Trophoblast cell (in vitro differentiated cells and primary cell): ENCODE measurements at places on chromosomes 1 and 21.
A peak's percentile ranks its signal among the peaks of the same experiment; 100 is the strongest.

DNA sequence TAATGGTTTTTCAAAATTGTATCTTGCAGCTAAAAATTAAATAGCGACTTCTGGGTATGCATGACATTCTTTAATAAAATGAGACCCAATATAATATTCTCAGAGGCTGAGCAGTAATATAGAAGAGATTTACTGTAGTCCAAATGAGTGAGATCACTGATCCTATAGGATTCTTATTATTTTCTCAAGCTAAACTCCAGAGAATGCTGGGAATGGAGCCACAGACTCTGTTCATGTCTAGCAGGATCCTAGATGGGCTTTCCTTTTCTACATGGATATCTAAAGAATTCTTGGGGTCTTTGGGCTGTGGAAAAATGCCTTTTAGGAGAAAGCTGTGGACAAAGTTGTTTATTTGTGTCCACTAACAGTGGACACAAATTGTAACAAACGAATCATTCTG lies 150.7 kb upstream of the ZNF644 start:
- DNase-seq, result no peak

DNA sequence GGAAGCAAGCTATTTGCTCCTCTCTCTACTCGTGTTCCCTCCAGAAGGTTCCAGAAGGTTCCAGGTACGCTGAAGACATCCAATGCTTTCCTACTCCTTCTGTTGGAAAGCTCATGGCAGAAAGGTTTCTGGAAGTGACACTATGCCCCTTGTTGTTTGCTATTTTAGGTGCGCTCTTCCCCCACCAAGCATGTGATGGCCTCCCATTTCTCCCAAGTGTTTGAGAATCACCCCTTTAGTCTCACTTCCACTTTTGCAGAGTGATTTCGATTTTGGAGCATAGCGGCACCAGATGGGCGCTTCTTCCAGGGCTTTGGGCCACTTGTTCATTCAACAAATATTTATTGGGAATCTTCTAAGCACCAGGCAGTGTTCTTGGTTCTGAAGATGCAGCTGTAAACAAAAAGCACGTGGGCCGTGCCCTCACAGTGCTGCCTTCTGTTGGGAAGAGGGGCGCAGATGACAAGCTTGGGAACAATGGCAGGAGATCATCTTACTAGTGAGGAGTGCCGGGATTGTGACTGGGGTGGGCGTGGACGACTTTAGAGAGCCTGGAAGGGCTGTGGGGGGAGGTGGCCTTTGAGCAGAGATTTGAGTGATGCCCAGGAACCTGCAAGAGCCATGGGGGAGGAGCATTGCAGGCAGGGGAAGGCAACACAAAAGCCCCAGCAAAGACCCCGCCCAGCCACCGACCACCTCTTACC lies 43.0 kb upstream of the TARDBP start:
- DNase-seq, result no peak

GRCh38 chr1:14182856-14183255 lies 415.6 kb upstream of the KAZN start:
- no peak for DNase-seq

GRCh38 chr1:109619576-109620400 lies at the start of the genes AMPD2 and GNAT2:
TSS of gene AMPD2 (plus strand) at chr1:109619837. CDS start at chr1:109621176, 1,339 bp downstream.
TSS of gene GNAT2 (minus strand) at chr1:109619616. CDS start at chr1:109612870, 6,746 bp downstream.
- peak; percentile 87 for DNase-seq

GRCh38 chr1:47703156-47703825 lies 265.4 kb downstream of the FOXD2 start:
- no peak for DNase-seq

- no peak for DNase-seq
Observed at GRCh38 chr1:186518822-186519381, 58.0 kb upstream of the PDC start.

GRCh38 chr1:111417755-111418154 lies 9.8 kb downstream of the OVGP1 start:
- DNase-seq, result no peak

DNA sequence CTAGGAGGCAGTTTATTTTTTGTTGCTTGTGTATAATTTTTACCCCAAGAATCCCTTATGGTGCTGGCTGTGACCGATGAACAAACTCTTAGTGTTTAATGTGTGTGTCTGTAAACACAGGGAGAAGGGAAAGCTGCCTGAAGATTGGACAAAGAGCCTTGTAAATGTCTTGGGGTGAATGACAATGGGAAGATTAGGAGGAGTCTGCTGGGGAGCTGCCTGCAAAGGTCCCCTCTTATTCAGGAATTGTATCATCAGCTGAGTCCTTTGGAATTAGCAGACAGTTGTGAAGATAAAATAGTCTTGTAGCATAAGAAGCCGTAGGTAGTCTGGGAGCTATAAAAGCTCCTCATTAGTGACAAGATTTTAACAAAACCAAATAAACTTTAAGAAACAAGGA lies 88.4 kb downstream of the RUNX1 start:
- DNase-seq, result no peak

GRCh38 chr1:184027826-184028695 lies 9.5 kb downstream of the COLGALT2 start:
- DNase-seq, result peak; percentile 31

DNA sequence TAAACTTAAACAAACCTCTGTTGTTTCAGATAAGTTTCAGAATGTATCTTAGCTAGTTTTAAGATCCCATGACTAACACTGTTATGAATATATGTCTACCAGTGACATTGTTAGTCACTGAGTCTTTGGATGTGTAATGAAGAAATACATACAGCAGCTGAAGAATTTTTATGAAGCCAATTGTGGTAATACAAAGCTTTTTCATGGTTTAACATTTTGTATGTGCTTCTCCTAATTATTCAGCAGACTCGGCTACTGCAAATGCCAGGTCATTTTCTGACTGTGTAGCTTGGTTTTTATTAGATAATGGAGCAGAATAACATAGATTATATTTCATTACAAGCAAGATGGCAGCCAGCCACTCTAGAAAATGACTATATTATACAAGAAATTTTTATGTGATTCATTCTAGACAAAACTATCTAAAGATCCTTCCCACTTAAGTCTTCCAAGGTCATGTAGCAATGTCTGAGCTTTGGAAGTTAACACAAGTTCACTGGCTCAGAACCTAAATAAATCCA lies 147.8 kb downstream of the TNFSF18 start:
- DNase-seq, result no peak

GRCh38 chr1:96968983-96969382 lies 247.4 kb downstream of the PTBP2 start:
- no peak for DNase-seq

- DNase-seq, result no peak
Observed at GRCh38 chr1:54743416-54744226, 20.7 kb downstream of the PARS2 start.

DNA sequence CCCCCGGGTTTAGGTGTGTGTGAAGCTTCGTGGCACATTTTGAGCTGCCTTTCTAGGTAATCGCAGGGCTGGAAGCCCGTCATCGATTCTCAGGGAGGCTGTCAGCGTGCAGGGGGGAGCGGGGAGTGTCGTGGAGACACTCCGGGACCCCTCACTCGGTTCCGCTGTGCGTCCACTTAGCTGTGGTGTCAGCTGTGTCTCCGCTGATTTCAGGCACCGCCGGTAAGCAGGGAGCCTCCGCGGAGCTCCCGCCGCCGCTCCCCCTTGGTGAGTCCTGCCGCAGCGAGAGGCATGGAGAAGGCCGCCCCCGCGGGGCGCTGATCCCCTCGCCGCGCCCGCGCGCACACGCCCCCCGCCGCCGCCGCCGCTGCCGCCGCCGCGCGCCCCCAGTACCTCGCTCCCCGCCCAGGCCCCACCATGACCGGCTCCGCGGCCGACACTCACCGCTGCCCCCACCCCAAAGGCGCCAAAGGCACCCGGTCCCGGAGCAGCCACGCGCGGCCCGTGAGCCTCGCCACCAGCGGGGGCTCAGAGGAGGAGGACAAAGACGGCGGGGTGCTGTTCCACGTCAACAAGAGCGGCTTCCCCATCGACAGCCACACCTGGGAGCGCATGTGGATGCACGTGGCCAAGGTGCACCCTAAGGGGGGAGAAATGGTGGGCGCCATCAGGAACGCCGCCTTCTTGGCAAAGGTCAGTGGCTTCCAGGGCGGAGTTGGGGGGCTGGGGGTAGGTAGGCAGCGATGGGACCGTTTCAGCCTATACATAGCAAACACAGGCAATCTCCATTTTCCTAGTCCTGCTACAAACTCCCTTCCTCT lies 995 bp downstream of the VASH2 start:
- DNase-seq, result no peak

DNA sequence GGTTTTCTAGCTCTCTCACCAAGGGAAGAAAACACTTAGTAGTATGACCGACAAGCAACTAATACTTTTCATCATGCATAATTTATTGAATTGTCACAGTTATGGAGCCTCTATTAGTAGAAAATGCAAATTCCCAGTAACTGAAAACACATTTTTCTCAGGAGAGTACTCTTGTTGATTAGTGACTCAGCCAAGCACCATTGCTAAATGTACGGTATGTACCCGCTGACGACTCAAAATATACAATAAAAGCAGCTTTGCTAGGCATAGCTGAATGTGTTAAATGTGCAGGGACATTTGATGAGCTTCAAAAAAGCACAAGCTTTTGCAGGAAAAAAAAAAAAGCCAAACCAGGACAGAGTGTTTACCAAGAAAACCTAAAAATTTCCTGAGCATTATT lies 63.9 kb downstream of the WDR64 start:
- peak; percentile 55 for DNase-seq

DNA sequence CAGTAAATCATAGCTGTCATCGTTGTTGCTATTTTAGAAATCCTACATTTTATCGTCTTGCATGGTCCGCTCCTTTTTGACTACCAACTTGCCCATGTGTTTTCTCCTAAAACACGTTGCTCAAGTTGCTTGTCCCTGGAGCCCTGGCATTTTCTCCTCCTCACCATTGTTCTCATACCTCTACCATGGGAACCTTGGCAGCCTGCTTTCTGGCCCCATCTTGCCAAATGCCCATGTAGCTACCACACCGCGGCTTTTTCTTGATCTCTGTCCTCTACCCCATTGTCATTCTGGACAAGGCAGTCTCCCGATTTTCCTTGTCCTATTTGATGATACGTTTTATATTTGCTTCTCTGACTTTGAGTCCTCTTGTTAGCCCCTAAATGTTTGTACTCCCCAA lies 50.2 kb downstream of the MRPS6 start:
- DNase-seq, result no peak
